Natural killer cell (primary cell): ENCODE measurements at places on chromosomes 2 and 18.

DNA sequence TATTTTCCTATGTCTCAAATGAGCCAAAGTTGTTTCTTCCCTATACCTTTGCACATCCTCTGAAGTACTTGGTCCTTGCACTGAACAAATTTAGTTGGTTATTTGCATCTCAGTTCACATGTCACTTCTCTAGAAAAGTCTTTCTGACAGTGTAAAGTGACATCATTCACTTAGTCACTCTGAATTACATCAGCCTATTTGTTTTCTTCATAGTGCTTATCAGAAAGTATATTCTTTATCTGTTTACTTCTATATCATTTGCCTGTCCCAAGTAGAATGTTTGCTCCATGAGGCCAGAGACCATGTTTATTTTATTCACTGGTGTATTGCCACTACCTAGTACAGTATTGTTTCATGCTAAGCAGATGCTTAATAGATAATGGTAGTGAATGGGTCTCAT lies 173.7 kb downstream of the HNMT start:
- no peak for DNase-seq

DNA sequence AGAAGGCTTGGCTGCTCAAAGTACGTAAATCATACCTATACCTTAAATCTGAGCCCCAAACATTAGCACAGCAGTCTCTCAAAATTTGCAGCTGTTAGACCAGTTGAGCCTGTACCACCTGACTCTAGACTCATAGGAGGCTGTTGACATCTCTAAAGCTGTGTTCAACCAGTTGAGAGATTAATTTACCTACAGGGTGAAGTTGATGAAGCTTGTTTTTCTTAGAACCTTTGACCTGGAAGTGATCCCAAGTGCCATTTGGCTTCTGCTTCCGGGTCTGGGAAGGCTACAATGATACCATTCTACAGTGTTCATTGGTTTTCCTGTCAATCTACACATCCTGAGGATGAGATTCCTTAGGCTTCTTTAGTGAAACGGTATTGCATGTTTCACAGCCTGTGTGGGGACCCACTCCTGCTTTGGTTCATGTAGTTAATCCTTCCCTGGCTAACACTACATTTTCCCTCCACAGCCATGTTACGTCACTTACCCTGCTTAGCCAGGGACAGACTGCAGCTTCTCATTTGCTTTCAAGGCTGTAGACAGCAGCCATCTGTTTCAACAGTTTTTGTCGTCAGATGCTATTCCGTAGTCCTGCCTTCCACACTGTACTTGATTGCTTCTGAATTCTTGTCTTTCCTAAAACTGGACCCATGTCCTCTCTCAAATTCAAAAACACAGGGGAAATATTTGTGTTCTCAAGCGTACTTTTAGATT lies 4.7 kb upstream of the IL1RL2 start:
- no peak for DNase-seq

DNA sequence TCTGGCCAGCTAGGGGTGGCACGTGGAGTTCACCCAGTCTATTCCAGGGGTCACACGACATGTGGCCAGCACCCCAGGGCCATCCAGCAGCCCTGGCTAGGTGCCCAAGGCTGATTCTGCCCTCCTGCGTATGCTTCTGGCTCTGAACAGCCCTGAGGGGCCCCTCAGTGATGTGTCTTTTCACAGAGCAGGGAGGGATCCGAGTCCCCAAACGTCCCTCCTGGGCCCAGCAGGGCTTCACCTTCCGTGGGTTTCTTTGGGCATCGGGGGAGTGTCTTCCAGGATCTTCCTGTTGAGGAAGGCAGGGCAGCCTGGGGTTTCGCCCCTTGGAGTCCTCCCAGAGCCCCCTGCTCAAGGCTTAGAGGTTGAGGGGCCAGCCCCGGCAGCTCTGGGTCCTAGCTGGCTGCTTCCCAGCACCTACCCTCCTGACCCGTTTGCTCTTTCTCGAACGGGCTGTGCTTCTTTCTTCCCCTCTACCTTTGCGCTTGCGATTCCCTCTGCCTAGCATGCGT lies 165.9 kb downstream of the DYSF start:
- DNase-seq = no peak

GRCh38 chr2:43455731-43456642 lies 139.9 kb downstream of the THADA start:
- DNase-seq = no peak

GRCh38 chr18:34467058-34467457 lies 242.3 kb upstream of the NOL4 start:
- DNase-seq = no peak

DNA sequence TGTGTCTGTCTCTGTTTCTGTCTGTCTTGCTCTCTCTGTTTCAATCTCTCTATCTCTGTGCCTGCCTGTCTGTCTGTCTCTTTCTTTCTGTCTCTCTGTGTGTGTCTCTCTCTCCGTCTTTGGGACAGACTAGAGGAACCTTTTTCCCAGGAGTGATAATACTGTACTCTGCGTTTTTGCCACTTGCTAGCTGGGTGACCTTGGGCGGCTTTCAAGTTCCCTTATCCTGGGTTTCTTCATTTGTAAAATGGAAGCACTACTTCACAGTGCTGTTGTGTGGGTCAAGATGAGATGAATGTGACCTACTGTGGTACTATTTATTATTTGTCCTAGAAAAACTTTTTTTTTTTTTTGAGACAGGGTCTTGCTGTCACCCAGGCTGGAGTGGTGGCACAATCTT lies 42.4 kb downstream of the HPCAL1 start:
- no peak for DNase-seq

GRCh38 chr2:196294516-196294909 lies 123.1 kb upstream of the STK17B start:
- no peak for DNase-seq

DNA sequence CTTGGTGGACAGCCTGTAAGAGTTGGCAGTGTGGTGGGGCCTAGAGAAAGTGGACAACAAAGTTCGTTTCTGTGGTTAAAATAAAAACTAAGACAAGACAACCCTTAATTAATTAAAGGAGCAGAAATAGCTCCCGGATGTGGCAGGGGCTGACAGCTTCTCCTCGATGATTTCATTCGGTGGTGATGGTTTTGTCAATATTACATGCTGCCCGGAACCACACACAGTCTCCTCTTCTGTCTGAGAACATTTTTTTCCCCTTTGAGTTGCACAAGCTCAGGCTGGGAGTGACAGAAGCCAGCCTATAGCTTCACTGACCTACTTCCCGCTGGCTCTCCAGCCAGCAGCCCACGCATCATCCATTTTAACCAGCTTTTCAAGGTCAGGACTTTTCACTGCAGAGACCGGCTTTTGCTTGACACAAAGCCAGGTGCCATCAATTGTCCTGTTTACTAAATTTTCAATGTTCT lies 378.8 kb downstream of the SLC4A3 start:
- DNase-seq = no peak

GRCh38 chr2:10370390-10370789 lies 67.7 kb downstream of the HPCAL1 start:
- DNase-seq = no peak

DNA sequence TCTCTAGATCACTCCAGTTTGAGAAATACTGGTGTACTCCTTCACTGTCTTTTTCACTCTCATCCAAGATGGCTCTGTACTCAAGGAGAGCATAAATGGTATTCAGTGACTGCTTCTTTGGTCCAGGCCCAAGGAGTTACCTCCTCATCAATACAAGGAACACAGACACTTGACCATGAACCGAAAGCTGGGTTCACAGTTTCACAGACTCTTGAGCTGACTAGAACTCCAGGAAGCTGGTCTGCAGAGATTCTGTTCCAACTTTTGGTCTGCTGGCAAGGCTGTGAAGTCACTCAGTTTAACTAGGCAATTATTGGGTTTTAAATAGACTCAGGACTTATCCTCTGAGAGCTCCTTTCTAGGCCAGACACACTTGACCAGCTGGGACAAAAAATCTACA lies 7.4 kb upstream of the IGFBP5 start:
- no peak for DNase-seq

DNA sequence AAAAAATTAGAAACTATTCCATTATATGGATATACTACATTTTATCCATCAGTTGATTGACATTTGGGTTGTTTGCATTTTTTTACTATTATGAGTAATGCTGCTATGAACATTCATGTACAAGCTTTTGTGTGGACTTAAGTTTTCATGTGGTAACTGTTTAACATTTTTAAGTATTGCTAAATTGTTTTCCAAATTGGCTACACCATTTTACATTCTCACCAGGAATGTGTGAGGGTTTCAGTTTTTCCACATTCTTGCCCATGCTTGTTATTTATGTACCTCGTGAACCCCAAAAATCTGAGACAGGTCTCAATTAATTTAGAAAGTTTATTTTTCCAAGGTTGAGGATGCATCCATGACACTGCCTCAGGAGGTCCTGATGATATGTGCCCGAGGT lies 3.1 kb upstream of the TXNL4A start:
- DNase-seq = no peak

DNA sequence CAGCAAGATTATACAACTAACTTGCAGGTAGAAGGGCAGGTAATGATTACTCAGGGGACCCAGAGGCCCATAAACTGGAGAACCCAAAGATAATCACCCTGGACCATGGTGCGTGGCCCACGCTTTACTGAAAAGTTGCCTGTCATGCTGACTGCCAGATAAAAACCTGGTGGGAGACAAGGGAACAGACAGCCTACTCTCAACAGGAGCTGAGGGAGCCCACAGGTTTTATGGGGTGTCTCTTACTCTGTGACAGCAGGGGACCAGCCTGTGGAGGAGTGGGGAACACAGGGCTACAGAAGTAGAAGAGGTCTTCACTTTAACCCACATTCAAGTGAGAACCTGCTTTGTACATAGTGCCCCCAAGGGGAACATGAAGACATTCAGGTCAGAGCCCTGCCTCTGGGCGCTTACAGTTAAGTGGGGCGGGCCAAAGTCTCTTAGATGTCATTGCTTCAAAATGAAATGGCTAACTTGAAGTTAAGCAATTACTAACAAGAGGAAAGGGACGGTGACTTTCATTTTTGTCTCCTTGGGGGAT lies 60.4 kb downstream of the DHRS9 start:
- no peak for DNase-seq

- DNase-seq = no peak
Measured at GRCh38 chr2:205702576-205702975, 20.3 kb downstream of the NRP2 start.

DNA sequence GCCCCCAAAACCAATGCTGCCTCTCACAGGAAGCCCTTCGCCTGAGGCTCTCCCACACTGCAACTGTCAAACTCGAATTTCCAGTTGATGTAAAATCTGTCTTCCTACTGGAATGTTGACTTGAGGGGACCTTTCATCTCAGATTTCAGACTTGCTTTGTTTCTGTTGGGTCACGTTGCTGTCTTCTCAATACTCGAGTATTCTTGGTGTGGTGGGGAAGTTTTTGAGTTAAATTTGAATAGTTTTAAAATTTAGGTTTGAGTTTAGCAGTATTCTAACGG lies 50.8 kb downstream of the AGAP1 start:
- no peak for DNase-seq

DNA sequence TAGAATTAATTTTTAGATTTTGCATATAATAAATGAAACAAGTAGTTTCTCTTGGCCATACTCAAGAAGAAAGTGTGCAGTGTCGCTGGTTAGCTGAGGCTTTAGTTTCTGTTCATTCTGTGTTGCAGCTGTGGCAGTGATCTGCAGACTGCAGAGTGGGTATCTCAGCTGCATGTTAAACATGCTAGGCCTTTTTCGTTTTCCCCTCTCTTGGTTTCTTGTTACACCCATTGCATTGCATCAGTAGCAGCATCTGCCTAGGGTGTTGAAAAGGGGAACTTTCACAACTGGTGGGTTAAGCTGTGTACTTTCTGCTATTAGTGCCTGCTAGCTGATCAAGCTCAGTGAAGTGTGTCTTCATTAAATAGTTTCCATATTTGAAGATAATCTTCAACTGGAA lies 51.3 kb downstream of the ACSL3 start:
- DNase-seq = no peak

DNA sequence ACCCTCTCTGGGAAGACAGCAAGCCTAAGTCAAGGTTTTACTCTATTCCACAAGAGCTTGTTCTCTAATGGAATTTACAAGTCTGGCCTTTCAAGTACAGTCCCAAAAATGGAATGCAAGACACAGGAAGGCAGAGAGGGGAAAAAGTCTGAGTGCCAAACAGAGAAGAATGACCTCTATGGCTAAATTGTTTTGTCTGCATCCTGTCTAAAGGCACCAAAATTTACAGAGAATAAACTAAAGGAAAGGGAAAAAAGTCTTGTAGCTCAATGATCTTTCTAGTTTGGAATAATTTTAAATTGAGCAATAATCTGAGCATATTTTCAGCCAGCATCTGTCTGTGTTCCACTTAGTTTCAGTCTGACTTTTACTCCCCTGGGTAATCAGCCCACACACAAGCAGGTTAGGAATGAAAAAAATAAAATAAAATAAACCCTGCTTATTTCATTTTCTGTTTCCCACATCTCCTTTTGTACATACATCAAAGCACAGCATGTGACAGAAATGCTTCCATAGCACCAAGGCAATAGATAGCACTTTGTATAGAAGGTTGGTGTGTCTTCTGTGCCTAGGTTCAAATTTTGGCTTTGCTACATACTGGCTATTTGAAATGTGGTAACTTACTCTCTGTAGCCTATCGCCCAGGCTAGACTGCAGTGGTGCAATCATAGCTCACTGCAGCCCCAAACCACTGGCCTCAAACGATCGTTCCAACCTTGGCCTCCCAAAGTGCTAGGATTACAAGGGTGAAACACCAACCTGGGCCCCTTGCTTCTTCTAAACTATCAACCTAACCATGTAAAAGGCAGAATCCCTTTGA lies 105.1 kb downstream of the SLC8A1 start:
- DNase-seq = no peak

DNA sequence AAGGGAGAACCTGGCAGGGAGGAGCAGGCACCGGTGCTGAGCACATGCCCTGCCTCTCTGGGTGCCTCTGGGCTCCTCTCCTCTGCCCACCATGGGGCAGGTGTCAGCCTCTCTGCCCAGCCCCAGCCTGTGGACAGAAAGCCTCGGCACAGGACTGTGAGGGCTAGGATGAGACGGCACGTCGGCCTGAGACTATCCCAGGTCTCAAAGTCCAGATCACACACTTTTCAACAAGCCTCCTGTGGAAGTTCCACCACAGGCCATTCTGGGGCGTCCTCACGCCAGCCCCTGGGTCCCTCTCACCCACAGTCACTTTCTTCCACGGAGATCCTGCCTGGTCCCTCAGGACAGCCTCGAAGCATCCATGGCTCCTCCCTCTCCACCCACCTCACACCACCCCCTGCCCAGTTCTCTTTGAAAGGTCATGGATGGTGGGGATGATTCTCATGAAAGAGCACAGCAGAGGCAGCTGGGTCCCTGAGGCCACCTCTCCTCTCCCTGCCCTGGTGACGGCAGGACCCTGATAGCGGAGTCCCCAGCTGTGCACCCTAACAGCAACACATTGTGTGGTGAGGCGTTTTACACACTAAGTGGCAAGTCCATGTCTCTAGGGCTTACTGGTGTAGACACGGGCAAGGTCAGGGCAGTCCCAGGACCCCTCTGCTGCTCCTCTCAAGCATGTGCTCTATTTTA lies 569.4 kb upstream of the SALL3 start:
- DNase-seq = no peak
